ENCODE measurements at places on chromosomes 4 and X.

GRCh38 chr4:183863155-183863825 is 41.8 kb upstream of the STOX2 start:
- no peak for DNase-seq

- DNase-seq: no peak
These were observed 90.2 kb downstream of the P2RY10 start for GRCh38 chrX:79035421-79035820.

DNA sequence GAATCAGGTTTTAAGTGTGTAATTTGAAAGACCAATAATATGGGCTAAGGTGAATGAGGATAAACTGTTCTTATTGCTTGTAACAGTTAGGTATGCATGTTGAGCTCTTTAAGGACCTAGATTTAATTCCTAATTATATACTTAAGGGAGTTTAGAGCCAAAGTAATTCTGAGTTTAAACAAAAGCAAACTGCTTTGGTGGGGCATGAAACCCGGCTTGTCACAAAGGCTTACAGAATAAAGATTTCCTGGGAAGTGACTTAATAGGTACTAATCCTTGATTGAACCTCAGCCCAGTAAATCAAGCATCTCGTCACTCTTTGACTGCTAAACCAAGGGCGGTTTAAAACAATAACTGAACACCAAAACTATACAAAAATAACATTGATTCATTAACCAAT is 1324.2 kb downstream of the RPA4 start:
- no peak for DNase-seq

GRCh38 chrX:152025656-152026440 is 51.4 kb upstream of the GABRE start:
- DNase-seq: no peak

GRCh38 chr4:152325831-152326230 is 210.1 kb downstream of the FBXW7 start:
- no peak for DNase-seq

DNA sequence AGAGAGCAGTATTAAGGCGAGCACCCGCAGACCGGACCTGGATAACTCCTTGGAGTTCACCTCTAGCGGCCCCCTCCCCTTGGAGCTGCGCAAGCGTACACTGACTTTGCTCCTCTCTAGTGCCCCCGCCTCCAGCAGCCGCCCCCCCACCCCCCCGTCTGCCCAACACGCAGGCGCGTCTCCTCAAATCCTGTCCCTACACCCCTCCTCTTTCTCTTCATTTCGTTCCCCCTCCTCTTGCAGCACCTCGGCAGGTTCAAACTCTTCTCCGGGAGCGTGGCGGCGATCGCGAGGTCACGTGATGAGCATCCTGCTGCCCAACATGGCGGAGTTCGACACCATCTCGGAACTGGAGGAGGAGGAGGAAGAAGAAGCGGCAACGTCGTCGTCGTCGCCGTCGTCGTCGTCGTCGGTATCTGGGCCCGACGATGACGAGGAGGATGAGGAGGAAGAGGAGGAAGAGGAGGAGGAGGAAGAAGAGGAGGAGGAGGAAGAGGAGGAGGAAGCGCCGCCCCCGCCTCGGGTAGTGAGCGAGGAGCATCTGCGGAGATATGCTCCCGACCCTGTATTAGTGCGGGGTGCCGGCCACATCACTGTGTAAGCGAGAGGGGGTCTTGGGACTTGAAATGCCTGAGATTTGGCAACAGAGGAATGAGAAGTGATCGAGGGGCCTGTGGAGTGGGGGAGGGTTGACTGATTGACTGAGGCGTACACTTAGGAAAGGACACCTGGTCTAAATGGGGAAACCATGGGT is at the start of gene CHIC1:
CHIC1 (plus strand) TSS at position 214 of the 754 bp plus-strand sequence; CDS start at position 302, 88 bp downstream.
- DNase-seq: peak; percentile 85

DNA sequence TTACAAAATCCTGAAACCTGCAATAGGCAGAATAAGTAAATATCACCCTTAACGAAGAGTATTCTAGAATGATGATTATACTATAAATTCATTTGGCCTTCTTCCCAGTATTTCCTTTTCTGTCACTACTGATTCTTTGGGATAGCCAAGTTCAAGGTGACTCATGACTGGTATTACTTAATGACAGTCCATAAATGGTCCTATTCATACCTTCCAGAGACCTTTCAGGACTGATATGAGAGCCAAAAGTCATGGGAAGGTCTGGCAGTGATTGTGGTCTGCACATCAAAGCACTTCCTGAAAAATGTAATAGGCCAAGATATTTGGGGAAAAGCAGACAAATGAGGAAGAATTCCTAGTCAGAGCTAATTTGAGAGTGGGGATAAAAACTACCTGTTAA is 239.6 kb upstream of the FAM47A start:
- DNase-seq: no peak

GRCh38 chr4:28759064-28759463 is 1898.4 kb downstream of the STIM2 start:
- no peak for DNase-seq

- no peak for DNase-seq
These were observed 27.6 kb downstream of the ARSD start for GRCh38 chrX:2901367-2902036.

- no peak for DNase-seq
These were observed 10.0 kb downstream of the SMC1A start for GRCh38 chrX:53412446-53412845.

Measured in right hindlimb (tissue), 1 donor.